Neural progenitor cell (in vitro differentiated cells): ENCODE measurements at places on chromosomes 7 and 10.

DNA sequence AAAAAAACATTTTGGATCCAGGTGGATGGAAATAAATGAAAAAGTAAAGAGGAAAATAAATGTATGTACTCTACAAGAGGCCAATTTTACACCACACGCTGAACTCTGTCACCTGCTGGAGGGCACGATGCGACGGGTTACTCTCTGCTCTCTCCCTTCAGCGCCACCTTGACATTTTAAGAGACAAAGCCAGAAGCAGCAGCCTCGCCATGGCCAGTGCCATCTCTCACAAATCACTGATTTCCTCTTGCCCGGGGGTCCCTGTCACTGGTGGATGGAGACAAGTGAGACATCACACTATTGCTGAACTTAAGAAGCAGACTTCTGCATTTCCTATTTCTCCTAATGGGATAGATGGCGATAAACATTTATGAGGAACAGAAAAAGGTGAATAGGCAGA lies 190.0 kb downstream of the ZMYND11 start:
- DNase-seq: no peak

- DNase-seq: no peak
These were observed 19.5 kb downstream of the NRP1 start for GRCh38 chr10:33314811-33315561.

DNA sequence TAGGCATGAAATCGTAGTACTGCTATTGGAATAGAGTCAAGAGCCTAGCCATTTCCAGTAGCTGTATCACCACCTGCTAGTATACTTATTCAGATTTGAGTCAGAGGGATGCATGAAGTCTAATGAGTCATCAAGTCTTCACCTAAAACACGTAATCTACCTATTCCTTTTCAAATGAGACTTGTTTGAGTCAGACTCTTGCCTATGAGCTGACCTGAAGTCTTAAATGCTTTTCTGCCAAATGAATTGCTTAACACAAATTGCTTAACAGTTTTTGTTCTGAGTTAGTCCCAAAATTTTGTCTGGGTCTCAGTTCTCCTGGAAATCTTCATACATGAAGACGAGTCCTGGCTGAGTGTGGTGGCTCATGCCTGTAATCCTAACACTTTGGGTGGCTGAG lies 165.2 kb downstream of the GNAT3 start:
- DNase-seq: no peak

DNA sequence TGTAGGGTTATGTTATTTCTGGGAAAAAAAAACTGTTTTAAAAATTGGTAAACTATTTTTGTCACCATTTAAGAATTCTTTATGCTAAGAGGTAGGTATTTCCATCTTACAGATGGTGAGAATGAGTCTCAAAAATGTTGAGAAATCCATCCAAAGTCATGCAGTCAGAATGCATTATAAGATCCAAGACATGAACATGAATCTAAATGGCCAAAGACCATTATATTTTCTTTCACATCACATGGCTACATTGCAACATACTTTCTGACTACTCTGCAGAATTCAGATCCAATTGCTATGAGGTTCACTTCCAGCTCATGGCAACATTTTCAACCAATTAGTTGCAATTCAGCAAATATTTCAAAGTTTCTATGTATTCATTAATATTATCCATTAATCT lies 181.2 kb downstream of the TWIST1 start:
- DNase-seq: no peak

- DNase-seq: no peak
These were observed 82.9 kb upstream of the OGDHL start for GRCh38 chr10:49844775-49845595.
